ENCODE measurements at places on chromosomes 7 and 10.

GRCh38 chr7:45999541-45999940, 78.5 kb upstream of the IGFBP3 start:
- no peak for DNase-seq

GRCh38 chr10:89237849-89238248, 13.7 kb downstream of the LIPA start:
- no peak for DNase-seq

DNA sequence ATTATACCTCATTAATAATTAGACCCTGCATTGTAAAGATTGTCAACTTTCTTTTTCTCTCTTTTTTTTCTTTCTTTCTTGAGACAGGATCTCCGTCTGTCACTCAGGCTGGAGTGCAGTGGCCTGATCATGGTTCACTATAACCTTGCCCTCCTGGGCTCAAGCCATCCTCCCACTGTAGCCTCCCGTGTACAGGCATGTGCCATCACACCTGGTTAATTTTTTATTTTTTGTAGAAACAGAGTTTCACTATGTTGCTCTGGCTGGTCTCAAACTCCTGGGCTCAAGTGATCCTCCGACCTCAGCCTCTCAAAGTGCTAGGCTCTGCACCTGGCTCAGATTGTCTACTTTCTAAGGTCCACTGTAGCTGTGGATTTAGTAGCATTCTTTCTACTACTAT, 50.7 kb downstream of the MDFIC start:
- no peak for DNase-seq

GRCh38 chr10:118590334-118590733, 5.1 kb downstream of the PRLHR start:
- no peak for DNase-seq

DNA sequence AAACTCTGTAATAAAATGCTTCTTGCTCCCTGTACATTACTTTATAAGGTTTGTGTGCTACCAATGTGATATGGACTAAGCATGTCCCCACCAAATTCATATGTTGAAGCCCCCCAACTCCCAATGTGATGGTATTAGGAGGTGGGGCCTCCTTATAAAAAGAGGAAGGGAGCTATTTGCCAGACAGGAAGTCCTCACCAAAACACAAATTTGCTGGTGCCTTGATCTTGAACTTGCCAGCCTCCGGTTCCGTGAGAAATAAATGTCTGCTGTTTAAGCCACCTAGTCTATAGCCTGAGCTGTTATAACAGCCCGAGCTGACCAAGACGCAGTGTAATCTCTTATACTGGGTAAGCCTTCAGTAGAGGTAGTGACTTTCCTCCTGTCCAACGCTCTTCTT, 114.5 kb downstream of the INHBA start:
- DNase-seq, result no peak

DNA sequence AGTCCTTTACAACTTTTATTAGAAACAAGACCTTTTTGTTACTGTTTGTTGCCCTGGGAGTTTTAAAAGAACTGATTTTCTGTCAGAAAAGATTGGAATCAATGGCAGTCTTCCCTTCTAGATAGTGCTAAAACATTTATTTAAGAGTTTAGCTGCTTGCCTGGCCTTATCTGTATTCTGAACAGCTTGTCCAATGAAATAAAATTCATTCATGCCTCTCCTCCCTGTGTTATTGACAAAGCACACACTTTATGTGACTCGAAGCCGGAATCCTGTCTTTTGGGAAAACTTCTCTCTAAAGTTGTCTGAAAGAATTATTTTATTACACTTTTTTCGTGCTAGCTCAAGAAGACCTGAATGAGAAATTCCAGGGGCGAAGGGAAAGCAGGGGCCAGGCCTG, 992.5 kb downstream of the TYW1 start:
- no peak for DNase-seq

- DNase-seq, result no peak
These were observed 20.3 kb downstream of the ELAPOR2 start for GRCh38 chr7:87038993-87039690.

DNA sequence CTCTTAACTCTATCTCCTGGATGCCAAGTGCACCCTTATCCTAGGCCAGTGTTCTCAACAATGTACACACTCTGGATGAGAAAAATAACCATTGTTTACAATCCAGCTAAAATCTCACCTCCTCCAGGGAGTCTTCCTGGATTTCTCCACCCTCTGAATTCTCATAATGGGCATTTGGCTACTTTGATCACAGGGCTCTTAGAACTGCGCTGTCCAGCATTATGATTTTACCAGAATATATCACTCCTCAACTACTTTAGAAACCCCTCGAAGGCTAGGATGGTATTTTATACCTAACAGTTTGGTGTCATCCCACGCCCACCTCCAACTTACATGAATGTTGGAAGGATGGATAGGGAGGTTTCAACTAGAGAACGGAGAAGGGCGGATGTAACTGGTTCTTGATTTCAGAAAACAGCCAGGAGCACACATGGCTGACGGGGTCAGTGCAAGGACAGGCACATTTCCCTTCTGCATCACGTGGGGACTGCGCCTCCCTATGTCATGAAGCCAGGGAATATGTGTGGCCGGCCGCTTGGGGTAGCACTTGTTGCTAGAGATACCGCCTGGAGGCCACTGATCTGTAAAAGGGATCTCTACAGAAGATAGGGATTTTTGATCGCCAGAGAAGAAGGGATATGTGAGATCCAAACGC, 1.2 kb upstream of the ATP6V0E2 start:
- DNase-seq, result no peak

DNA sequence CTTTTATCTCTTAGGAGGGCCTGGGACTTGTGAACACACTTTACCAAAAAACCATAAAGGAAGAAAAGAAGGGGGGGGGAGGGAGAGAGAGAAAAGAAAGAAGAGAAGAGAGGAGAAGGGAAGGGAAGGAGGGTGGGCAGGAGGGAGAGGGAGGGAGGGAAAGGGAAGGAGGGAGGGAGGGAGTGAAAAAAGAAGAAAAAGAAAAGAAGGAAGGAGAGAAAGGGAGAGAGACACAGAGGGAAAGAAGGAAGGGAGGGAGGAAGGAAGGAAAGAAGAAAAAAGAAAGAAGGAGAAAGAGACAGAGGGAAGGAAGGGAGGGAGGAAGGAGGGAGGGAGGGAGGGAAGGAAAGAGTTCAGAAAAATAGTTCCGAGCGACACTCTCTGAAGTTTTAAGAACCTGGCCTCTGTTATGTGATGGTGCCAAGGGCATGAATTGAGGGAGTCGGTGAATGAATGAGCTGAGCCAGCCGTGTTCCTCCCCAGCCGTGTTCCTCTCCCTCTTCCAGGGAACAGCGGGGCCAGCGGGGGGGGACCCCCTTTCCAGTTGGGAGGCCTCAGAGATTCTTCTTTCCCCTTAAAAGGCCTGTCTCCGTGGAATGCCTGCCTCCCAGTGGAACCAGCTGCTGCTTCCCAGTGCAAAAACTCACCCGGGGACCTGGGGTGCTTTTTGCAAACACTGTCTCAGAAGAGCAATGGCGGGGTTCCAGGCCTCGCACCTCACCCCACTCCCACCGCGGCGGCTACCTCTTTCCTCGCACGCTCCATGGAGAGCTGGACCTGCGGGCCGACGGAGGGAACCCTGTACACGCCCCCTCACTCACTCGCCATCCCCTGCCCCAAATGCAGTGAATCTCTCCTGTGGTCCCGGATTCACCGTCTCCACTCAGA, 84.1 kb downstream of the FOXL3 start:
- no peak for DNase-seq

DNA sequence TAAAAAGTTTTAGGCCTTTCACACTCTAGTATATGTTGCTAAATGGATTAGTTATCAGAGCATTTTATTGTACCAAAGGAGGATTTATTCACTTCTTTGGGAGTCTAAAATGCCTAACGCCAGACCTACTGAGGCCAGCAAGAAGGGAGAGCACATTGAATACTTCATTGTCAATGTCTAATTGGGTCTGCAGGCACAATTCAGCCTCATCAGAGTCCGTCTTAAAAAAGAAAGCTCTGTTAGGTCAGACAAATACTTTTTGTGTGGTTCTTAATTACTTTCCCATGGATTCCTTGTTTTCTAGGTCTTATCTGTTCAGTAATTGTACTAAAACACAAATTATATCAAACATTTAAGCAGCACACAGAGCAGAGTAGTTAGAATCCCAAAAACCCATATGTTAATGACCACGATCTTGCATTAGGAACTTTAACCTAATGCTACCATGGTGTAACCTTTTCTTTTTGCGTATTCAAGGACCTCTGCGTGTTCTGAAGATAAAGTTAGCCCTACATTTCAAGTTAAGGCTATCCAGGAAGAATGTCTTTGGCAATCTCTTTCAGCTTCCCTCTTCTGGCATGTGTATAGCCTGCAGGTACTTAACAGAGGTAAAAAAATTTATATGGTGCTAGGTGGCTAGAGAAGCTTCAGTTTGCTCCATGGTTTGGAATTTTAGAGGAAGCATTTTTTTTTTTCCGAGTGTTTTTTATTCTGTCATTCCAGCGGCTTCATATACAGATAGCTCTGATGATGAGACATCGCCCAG, 45.7 kb upstream of the STRIP2 start:
- no peak for DNase-seq

DNA sequence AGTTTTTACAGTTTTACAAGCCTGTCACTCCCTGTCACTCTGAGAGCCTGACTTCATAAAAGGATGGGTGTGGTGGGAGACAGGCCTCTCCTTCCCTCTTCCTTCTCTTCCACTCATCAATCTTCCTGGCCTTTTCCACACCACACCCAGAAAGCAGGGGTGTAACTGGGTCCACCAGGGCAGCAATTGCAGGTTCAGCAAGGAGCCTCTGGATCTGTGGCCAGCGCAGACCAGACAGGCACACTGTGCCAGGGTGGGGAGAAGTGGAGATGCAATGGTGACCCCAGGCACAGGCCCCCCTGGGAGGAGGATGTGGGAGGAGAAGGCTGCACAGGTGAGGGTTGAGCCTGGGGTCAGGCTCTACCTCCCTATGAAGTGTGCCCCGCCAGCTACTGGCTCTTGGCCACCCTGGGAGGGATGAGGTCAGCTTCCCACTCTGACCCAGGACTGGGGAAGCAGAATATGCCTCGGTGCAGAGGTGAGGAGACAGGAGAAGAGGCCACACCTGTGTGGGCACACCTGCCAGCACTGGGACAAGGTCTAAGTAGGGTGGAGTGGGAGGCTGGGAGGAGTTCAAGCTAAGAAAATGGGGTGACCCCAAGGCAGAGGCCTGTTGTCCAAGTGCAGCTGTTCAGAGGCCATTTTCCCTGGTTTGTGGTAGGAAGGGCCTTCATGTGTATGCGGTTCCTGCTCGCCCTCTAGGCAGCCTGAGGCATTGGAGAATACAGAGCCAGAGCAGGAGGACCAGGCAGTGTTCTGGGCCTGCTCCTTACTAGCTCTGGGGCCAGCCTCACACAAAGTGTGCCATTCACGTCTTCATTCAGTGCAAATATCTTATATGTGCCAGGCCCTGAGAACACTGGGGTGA, 20.2 kb upstream of the TMEM72 start:
- no peak for DNase-seq

GRCh38 chr10:96038476-96039387, 4.7 kb upstream of the CCNJ start:
- DNase-seq, result no peak

DNA sequence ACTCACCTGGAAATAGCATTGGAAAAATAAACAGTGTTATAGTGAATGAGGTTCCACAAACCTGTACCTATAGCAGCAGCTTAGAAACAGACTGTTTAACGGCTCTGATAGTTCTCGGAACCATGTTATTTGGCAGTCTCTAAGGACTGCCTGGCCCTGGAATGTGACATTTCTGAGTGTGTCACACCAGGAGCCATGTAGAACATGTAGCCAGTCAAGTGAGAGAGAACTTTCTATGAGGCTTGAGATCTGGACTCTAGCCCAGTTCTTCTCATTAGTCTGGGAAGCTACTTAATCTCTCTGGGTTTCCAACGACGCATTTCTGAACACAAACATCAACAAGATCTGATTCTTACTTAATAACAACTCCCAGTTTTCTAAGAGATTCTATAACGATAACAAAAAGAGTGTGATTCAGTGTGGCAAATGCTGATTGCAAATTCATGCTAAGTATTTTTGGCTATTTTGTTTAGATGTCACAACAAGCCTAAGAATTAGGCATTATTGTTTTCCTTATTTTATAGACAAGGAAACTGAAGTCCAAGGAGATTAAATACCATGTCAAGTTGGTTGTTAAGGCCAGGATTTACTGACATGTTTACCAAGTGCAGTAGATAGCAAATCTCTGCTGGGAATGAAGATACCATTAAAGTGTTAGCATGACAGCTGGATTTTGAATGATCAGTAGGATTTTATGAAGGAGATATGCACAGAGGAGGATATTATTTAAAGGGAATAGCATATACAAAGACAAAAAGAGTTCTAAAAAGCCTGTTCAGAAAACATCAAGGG, 47.2 kb downstream of the APBB1IP start:
- DNase-seq, result no peak

GRCh38 chr10:43067391-43068135, 9.3 kb upstream of the RET start:
- no peak for DNase-seq

- no peak for DNase-seq
These were observed 200.7 kb upstream of the ZMIZ1 start for GRCh38 chr10:78868048-78868447.

DNA sequence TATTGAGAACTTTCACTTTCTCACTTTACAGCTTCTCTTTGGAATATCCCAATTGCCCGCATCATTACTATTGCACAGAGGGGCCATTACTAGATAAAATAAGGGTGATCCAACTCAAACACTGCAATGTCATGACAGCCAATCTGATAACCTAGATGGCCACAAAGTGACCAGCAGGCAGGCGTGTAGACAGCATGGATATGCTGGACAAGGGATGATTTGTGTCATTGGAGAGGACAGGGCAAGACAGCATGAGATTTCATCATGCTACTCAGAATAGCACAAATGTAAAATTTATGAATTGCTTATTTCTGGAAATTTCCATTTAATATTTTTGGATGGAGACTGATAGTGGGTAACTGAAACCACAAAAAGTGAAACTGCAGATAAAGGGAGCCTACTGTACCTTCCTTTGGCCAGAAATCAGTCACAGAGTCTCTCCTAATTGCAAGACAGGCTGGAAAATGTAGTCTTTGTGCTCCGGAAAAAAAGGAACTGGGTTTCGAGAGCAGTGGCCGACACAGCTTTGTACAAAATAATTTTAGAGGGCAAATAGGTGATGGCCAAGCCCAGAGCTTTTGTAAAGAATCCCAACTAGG, 6.1 kb upstream of the GSDME start:
- no peak for DNase-seq

- DNase-seq, result no peak
These were observed 204.0 kb upstream of the GNAI1 start for GRCh38 chr7:79930604-79931003.

DNA sequence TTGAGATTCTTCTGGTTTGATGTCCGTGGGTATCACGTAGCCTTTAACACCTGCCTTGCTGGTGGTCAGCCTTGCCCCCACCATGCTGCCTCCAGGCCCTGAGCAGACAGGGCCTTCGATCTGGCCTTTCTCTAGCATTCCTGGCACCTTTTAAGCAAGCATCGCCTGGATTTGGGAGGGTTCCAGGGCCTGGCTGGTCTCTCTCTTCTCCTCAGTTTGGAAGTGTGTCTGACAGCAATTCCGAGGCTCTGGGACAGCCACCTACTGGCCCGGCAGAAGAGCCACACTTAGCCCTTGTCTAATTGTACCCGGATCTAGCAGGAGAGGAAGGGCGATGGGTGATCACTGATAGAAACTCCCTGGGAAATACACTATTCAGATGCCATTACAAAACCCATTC, 441.3 kb upstream of the MKI67 start:
- DNase-seq, result no peak

Data from GM12864 (cell line).